Ascending aorta (tissue), 2 donors: ENCODE measurements at places on chromosomes 2 and 18. TPM values are rescaled to one million over a fixed set of nuclear protein-coding genes. Genes with fewer than 3 reads are reported as not detected.

- no peaks in the 10 kb centered on the region for H3K4me1 ChIP-seq
- no peak overlapping the region for H3K4me3 ChIP-seq
- no peaks in the 10 kb centered on the region for H3K36me3 ChIP-seq
- DNase-seq = no peak
- H3K27me3 ChIP-seq = no peaks in the 10 kb centered on the region
- no peak overlapping the region for H3K27ac ChIP-seq
Measured at GRCh38 chr2:151576080-151576479, 158.2 kb downstream of the NEB start.

DNA sequence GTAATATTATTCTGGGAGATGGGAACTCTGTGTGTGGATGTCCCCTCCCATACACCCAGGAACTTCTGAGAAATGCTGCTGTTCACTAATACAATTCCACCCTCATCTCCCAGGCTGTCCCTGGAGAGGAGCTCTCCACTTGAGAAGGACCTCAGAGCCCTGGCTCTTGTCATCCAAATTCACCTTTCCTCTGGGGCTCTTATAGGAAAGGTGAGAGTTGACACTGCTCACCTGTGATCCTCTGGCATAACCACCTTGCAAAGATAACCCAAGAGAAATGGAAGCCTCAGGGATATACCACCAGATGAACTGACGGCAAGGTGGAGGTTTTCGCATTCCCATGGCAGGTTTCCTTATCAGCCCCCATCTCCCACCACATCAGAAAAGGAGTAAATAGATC, 52.0 kb downstream of the IL1RL2 start:
- H3K27me3 ChIP-seq = no peaks in the 10 kb centered on the region
- H3K4me3 ChIP-seq = no peak overlapping the region
- peaks cover 4% of the 10 kb centered on the region for H3K4me1 ChIP-seq
- DNase-seq = no peak
- no peak overlapping the region for H3K27ac ChIP-seq

- no peak overlapping the region for H3K27ac ChIP-seq
- no peaks in the 10 kb centered on the region for H3K27me3 ChIP-seq
- no peak for DNase-seq
- H3K4me1 ChIP-seq = no peaks in the 10 kb centered on the region
Measured at GRCh38 chr2:172231508-172231907, 128.8 kb upstream of the DLX2 start.

DNA sequence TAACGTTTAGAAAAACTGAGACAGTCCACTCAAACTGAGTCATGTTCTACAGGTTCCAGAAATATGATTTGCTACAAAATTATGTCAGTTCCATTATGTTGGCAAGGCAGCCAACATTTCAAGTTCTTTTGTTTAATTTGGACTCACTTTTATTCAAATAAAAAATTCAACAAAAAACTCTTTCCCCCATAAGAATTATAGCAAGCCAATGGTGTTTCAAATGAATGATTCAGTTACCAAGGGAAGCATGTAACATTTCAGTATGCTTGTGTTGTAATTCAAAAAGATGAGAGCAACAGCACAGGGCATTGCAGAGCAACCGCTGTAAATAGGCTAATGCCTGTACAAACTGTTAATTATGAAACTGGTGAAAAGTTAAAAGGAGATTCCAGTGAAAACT, 140.8 kb downstream of the FIGN start:
- DNase-seq = no peak
- H3K36me3 ChIP-seq = no peaks in the 10 kb centered on the region
- H3K4me3 ChIP-seq = no peak overlapping the region
- H3K27ac ChIP-seq = no peak overlapping the region
- H3K27me3 ChIP-seq = no peaks in the 10 kb centered on the region
- no peaks in the 10 kb centered on the region for H3K4me1 ChIP-seq

DNA sequence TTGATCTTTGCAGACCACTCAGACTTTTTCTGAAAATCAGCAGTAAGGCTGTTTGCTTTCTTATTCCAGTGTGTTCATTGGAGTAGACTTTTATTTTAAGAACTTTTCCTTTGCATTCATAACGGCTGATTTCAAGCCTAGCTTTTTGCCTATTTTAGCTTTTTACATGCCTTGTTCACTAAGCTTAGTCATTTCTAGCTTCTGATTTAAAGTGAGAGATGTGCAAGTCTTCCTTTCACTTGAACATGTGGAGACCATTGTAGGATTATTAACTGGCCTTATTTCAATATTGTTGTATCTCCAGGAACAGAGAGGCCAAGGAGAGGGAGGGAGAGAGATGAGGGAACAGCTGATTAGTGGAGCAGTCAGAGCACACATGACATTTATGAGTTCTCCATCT, 32.1 kb downstream of the RNMT start:
- H3K4me3 ChIP-seq = no peak overlapping the region
- no peaks in the 10 kb centered on the region for H3K27me3 ChIP-seq
- H3K36me3 ChIP-seq = peaks cover 43% of the 10 kb centered on the region
- H3K27ac ChIP-seq = no peak overlapping the region
- no peaks in the 10 kb centered on the region for H3K4me1 ChIP-seq

DNA sequence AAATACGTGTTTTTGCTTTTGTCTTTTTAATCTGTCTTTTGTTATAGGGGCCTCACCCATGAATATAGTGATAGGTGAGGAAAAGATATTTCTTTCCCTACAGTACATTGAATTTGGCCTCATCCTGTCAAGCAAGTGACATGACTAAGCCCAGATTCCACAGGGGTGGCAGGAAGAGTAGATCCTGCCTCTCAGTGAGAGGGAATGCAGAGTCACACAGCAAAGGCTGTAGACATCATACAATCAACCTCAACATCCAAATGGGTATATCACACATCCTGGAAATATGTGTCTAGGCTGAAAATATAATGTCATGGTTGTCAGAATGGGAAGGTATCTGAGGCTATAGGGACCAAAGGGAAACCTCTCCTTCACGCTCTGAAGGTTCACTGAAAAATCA, 269.6 kb downstream of the CDH20 start:
- DNase-seq = no peak
- H3K27me3 ChIP-seq = no peaks in the 10 kb centered on the region
- no peaks in the 10 kb centered on the region for H3K36me3 ChIP-seq
- peaks cover 4% of the 10 kb centered on the region for H3K4me1 ChIP-seq

Gene GLI2
- 23.1 TPM for total RNA-seq

- H3K36me3 ChIP-seq = no peaks in the 10 kb centered on the region
- H3K4me1 ChIP-seq = peaks cover 23% of the 10 kb centered on the region
- H3K4me3 ChIP-seq = no peak overlapping the region
- no peak for DNase-seq
- peaks cover 3% of the 10 kb centered on the region for H3K27me3 ChIP-seq
Measured at GRCh38 chr2:238238311-238238765, 1.5 kb downstream of the HES6 start.

- no peaks in the 10 kb centered on the region for H3K36me3 ChIP-seq
- no peak overlapping the region for H3K27ac ChIP-seq
- no peak for DNase-seq
Measured at GRCh38 chr18:12989397-12990122, 1.6 kb upstream of the CEP192 start.

Gene EIF2AK3
- total RNA-seq = 6.5 TPM

DNA sequence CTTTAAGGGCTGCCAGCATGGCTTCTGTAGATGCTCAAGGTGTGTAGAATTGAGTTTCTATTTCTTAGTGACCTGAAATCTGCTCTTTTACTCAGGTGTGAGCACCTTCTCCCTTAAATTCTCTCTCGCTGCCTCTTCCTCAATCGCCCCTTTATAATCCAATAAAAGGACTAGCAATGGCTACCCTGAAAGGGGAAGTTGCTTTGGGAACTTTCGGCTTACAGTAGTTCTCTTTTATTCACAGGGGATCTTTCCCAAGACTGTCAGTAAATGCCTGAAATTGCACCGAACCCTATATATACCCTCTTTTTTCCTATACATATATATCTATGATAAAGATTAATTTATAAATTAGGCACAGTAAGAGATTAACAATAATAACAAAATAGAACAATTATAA, 121.8 kb downstream of the ACTR3 start:
- no peak for DNase-seq

DNA sequence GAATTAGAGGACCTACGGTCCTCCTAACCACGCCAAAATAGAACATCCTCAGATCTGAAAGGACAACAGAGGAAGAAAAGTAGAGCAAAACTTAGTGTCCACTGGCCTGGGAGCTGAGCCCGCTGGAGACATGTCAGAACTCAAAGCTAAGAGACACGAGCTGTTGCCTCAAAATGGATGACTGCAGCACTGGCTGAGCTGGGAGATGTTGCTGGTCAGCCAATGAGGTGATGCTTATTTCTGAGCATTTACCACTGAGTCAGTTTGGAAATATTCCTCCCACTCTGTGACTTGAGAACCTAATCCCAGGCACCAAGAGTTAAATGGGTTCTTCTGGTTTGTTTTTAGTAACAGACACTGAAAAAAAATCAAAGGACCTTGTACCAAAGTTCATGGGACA, 32.6 kb downstream of the FBXO15 start:
- H3K4me1 ChIP-seq = no peaks in the 10 kb centered on the region
- DNase-seq = no peak
- H3K27ac ChIP-seq = no peak overlapping the region
- no peaks in the 10 kb centered on the region for H3K36me3 ChIP-seq
- no peaks in the 10 kb centered on the region for H3K27me3 ChIP-seq
- no peak overlapping the region for H3K4me3 ChIP-seq

GRCh38 chr2:168874368-168875054, 15.7 kb downstream of the SPC25 start:
- no peaks in the 10 kb centered on the region for H3K4me1 ChIP-seq
- no peaks in the 10 kb centered on the region for H3K36me3 ChIP-seq
- no peak overlapping the region for H3K27ac ChIP-seq
- H3K4me3 ChIP-seq = no peak overlapping the region
- no peaks in the 10 kb centered on the region for H3K27me3 ChIP-seq
- DNase-seq = no peak

Gene EFHD1
- total RNA-seq = 142 TPM

DNA sequence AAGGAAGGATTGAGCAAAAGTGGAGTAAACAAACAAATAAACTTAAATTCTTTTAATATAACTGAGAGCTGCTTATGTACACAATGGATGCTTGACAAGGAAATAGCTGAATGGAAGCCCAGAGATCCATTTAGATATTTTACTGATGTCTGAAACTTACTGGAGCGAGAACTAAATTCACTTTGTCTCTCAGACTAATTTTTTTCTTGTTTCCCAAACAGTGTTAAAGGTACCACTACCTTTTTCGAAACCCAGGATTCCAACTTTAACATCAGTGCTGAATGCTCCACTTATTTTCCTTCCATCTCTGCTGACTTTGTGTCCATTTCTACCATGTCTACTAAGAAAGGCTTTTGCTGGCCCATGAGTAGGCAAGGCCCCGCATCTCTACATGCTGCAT, 4.0 kb downstream of the EFEMP1 start:
- H3K36me3 ChIP-seq = peaks cover 14% of the 10 kb centered on the region
- peak overlapping the region; percentile 13 for H3K27ac ChIP-seq
- H3K4me3 ChIP-seq = no peak overlapping the region
- DNase-seq = no peak
- peaks cover 12% of the 10 kb centered on the region for H3K4me1 ChIP-seq

Gene MRO
- total RNA-seq = 1.4 TPM

DNA sequence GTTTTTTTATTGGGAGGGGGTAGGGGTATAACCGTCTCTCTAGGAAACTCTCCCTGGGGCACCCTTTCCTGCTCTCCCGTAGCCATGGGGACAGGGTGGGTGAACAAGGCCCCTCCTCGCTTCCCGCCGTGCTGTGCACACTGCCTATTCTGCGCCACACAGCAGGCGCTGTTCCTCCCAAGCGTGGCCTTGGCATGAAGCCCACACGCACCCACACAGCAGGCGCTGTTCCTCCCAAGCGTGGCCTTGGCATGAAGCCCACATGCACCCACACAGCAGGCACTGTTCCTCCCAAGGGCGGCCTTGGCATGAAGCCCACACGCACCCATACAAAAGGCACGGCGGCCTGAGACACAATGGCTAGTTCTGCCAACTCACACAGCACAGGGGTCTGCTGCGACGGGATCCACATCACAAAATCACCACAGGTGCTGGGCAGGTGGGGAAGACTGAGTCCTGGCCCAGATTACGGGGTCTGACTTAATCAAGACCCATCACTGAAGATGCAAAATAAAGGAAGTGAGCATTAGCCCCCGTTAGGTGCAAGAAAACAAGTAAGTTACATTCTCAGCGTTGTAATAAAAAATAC, 46.6 kb upstream of the TPO start:
- H3K27ac ChIP-seq = no peak overlapping the region
- H3K4me1 ChIP-seq = no peaks in the 10 kb centered on the region
- DNase-seq = no peak
- no peaks in the 10 kb centered on the region for H3K36me3 ChIP-seq

DNA sequence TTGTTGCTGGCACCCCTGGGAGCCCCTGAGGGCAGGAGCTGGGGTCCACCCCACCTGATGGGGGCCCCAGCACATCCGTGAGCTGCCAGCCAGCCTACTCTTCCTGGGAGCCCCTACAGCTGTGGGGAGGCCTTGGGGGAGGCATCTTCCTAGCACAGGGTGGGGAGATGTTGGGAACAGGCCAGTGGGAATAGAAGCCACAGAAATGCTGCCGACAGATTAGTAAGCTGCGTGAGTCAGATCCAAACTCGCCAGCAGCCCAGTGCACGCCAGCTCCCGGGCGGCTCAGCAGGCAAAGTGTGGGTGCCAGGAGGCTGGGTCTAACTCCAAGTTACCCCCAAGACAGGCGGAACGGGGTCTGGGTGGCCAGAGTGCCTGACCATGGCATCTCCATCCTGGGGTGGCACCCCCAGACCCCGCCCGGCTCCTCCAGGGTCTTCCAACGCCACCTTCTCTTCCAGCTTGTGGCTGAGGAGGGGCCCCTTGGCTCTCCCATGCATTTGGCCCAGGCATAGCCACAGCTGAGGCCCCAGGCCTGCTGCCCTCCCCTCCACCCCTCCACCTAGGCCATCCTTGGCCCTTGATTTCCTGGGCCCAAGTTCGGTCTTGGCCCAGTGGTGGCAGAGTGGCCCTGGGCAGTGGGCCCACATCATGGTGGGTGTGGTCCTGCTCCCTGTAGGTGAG, 15.3 kb downstream of the CROCC2 start:
- peak; percentile 86 for DNase-seq
- H3K4me3 ChIP-seq = no peak overlapping the region
- no peaks in the 10 kb centered on the region for H3K27me3 ChIP-seq

Gene PARD3B
- 9.5 TPM for total RNA-seq

Gene NOSTRIN
- 7.8 TPM for total RNA-seq

GRCh38 chr2:134208825-134209224, 45.0 kb upstream of the MGAT5 start:
- H3K4me1 ChIP-seq = peaks cover 17% of the 10 kb centered on the region
- H3K4me3 ChIP-seq = no peak overlapping the region
- H3K27me3 ChIP-seq = no peaks in the 10 kb centered on the region

DNA sequence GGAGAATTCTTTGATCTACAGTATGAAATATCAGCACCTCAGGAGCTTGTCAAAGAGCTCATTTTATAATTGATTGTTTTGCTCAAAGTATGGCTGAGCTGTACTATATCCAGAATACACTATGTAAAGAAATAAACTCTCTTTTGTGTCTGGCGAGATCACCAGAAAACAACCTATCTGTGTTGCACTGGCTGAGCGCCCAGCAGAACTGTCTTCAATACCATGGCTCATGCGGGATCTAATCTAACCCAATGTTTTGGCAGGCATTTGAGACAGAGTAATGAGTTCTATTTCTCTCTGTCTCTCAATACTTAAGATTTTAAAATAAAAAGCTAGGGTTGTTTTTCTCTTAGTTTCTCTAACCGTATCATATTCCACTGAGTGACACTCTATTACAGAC, 192.4 kb downstream of the L3MBTL4 start:
- no peaks in the 10 kb centered on the region for H3K4me1 ChIP-seq
- no peak overlapping the region for H3K4me3 ChIP-seq
- no peak for DNase-seq
- H3K27me3 ChIP-seq = no peaks in the 10 kb centered on the region

Gene CHRND
- not detected for total RNA-seq
